Articular chondrocyte of knee joint (primary cell): ENCODE measurements at places on chromosomes 2 and 18. TPM values are rescaled to one million over a fixed set of nuclear protein-coding genes. Genes with fewer than 3 reads are reported as not detected.

The SPAG16 gene
- 50.7 and 62.9 TPM in 2 replicates for total RNA-seq

The ANKRD30BL gene
- total RNA-seq: not detected in 2 replicates

The ANKRD29 gene
- total RNA-seq: 4.1 and 9.5 TPM in 2 replicates

The CDH2 gene
- total RNA-seq: 0.52 and 0.65 TPM in 2 replicates

The ADRA2B gene
- total RNA-seq: under 0.01 TPM in 1 of 2 replicates, not detected in the other
